ENCODE measurements at places on chromosomes 5 and 9.

GRCh38 chr9:24073007-24073592 is 247.1 kb upstream of the ELAVL2 start:
- DNase-seq = no peak

DNA sequence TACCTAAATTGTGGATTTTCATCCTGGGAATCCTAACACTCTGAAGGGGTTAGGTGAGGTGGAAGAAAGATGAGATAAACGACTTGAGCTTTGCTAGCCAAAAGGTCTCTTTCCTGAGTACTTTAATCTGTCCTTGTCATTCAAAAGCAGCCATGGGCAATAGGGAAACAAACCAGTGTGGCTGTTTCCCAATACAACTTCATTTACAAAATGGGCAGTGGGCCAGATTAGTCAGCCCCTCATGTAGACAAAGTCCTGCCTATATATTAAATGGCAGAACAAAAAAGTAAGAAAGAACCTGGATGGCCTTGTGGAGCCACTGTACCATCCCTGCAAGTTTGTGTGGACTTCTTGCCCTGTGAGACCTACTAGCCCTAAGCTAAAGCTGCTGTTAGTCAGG is 51.0 kb upstream of the NFIL3 start:
- no peak for DNase-seq

DNA sequence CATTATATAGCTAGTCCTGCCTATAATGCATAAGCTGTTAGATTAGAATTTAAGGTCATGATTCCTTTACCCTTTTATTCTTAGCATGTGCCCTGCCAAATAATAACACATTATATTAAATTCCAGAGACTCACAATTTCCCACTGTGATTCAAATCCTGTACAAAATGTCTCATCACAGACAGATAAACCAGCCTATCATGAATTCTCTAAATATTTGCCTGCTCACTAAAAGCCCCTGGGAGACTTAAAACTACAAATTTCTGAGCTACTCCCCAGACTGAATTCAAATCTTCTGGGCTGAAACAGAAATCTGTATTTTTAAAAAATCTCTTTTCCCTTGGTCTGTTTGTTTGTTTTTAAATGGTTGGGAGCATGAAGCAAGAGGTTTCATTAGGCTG is 32.7 kb downstream of the GAPT start:
- DNase-seq = no peak

- no peak for DNase-seq
Observed at GRCh38 chr5:135832941-135833920, 1.2 kb upstream of the SLC25A48 start.

- no peak for DNase-seq
Observed at GRCh38 chr5:142800776-142801494, 30.8 kb downstream of the ARHGAP26 start.

- no peak for DNase-seq
Observed at GRCh38 chr9:35029852-35030251, 40.3 kb downstream of the DNAJB5 start.

GRCh38 chr5:149811453-149811852 is 81.3 kb downstream of the PPARGC1B start:
- no peak for DNase-seq

GRCh38 chr5:78661044-78661443 is 12.5 kb upstream of the LHFPL2 start:
- no peak for DNase-seq

GRCh38 chr5:147504011-147504410 is 5.9 kb downstream of the DPYSL3 start:
- no peak for DNase-seq

DNA sequence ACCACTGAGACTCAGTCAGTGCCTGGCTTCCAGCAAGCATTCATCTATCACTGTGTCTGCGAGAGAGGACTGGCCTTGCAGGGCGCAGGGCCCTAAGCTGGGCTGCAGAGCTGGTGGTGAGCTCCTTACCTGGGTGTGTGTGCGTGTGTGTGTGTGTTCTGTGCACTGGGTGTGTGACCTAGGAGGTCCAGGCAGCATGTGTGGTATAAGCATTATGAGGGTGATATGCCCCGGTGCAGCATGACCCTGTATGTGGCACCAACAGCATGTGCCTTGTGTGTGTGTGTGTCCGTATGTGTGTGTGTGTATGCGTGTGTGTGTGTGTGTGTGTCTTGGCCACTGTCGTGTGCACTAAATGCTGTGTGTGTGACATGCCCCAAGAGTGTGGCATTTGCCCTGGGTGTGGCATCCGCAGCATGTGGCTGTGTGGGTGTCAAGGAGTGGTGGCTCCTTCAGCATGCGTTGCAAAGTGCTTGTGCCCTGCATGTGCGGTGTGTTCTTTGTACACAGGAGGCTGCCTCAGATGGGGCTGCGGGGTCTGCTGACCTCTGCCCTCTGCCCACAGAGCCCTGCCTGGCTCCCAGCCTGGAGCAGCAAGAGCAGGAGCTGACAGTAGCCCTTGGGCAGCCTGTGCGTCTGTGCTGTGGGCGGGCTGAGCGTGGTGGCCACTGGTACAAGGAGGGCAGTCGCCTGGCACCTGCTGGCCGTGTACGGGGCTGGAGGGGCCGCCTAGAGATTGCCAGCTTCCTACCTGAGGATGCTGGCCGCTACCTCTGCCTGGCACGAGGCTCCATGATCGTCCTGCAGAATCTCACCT is 3.3 kb downstream of the FGFR4 start:
- no peak for DNase-seq

DNA sequence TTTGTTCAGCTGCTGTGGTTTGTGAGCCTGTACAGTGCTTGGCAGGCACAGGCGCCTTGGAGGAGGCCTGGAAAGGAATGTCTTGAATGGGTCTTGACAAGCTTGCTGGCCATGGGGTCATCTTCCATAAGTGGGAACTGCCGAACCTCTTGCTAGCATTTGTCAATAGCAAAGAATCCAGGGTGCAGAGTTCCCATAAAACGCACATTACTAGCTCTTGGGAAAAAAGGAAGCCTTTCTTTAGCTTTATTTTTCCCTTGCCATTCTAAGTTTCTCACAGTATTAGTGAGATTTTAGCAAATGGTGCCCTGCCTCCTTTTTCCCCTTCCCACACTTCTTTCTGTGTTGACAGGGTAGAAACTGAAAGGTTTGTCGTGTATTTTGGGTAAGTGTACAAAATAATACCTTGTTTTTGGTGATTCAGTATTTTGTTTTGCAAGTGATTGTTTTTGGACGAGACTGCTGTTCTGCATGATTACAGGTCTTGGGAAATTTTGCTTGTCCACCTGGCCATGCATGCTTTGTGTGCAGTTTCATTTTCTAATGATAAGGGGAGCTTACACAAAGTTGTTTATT is 82.0 kb downstream of the ADGRV1 start:
- DNase-seq = no peak

DNA sequence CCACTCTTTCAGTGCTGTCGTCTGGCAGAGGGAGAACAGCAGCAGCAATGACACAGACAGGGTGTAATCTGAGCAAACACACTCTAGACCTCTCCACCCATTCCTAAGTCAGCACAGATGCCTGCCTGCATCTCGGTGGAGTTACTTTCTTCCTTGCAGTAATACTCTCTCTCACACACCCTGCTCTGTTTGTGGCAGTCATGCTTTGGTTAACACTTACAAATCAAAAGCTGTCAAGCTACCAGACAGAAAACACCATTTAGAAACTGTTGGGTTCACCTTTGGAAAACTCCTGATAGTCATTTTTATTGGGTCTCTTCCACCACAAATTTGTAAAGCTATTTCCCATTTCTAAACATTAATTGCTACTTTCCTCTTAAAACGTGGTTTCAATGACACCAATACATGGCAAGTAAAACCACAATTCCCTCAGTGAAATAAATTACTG is 27.3 kb downstream of the LHFPL2 start:
- no peak for DNase-seq

DNA sequence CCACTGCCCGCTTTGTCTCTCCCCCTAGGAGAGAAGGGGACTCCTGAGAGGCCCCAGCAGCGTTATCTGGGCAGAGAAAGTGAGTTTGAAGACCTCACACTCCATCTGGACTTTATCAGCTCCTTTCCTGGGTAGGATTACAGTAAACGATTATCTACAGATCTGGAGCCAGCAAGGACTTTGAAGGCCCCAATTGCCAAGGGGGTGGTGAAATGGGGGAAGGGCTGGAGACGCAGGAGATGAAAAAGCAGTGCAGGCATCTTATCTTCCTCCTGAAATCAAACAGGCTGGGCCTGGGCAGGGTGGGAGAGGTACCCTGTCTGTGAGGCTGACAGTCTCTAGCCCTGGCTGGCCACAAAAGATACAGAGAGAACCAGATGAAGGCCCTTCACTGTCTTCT is 105.8 kb upstream of the MSX2 start:
- DNase-seq = no peak

DNA sequence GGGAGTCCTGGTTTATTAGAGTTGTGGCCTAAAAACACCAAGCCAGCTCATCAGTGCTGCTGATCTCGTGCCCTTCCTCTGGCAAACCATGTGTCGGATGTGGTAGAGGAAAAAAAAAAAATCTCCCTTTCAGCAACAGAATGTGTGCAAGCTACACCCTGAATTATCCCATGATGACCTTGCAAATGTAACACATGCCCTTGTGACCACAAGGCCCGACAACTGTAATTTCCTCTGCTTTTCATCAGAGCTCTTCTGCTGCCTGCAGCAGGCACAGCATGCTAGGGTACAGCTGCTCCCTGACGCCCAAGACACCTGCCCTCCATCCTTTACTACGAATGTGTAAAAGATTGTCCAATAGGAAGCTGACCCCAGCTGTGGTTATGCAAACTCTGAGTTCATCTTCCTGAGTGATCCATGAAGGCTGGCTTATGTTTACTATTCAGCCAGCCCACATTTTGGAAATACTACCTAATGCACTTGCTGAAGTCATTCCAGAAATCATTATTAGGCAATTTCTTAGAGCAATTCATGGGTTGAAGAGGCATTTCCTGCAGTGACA is 14.6 kb upstream of the BNC2 start:
- no peak for DNase-seq

DNA sequence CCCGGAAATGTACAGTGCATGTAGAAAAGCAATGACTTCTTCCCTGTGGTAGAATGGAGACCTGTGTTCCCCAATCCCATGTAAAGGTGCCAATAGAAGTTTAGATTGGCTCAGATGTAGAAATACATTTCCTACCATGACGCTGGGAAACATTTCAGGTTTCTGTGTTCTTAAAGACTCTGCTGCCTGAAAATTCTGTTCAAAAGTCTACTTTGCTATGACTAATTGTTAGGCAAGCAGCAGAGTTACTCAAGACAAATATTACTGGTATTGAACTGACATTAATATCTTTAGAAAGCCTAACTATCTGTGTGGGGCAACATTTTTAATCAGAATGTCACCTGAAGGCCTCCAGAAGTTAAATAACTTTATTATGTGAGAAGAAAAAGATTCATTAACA is 75.5 kb upstream of the ELL2 start:
- no peak for DNase-seq
